ENCODE measurements at places on chromosomes 11 and 22.

DNA sequence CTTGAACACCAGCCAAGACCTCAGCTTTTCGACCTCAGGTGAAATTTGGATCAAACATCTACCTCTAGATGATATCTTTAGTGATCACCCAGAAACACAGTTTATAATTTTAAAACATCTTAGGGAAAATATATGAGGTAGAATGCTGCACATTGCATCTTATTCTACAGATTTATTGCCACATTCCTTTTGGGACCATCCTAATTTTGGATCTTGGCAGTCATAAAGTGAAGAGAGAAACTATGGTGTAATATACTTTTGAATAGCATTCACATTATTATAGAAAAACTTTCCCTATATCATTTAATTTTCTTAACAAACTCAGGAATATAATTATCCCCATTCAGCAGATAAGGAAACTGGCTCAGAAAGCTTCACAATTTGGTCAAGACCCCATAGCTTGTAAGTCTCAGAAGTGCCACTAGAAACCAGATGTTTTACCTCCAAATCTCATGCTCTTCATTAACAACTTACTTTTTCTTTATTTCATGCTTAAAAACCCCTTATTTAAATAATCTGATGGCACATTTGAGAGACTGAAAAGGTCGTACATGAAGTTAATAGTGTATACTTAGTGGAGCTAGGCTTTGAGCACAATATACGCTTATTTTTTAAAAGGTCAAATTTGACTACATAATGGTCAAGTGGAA is 199.2 kb upstream of the CTSC start:
- no peak for DNase-seq

GRCh38 chr11:119721129-119722120 is 7.6 kb downstream of the NECTIN1 start:
- no peak for DNase-seq

DNA sequence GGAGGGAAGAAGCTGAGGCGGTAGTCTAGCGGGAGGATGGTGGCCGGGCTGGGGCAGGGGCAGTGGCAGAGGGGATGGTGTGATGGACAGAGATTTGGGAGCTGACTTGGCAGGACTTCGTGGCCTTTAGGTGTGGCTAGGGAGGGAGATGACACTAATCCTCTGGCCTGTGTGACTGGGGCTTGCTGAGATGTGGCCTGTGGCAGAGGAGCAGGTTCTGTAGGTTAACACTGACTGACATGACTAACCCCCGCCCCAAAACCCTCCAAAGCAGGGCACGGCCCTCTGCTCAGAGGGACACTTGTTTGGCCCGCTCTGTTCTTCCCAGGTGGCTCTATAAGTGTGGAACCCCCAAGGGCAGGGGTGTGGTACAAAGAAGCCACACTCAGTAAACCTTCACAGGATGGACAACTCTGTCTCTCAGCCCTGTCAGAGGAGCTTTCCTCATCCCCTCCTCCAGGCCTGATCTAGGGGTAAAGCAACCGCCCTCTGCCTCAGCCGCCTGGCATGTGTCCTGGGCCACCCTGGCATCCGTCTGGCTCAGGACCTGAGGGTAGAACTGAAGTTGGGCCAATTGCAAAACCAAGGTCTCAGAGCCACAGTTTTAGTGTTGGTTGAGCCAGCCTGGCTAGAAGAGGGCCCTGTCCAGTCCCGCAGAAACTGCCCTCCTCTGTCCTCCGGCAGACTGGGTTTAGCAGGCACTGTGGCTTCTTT is 15.6 kb downstream of the TOM1 start:
- no peak for DNase-seq

GRCh38 chr22:32233091-32233490 is 22.1 kb downstream of the SLC5A4 start:
- DNase-seq = no peak

- no peak for DNase-seq
Measured at GRCh38 chr11:62012451-62012831, 45.0 kb upstream of the FTH1 start.

- DNase-seq = no peak
Measured at GRCh38 chr11:128481135-128481534, 106.2 kb downstream of the ETS1 start.

GRCh38 chr11:79006854-79007253 is 432.2 kb upstream of the NARS2 start:
- DNase-seq = no peak

GRCh38 chr11:47331454-47332302 is 20.8 kb downstream of the MYBPC3 start:
- no peak for DNase-seq

DNA sequence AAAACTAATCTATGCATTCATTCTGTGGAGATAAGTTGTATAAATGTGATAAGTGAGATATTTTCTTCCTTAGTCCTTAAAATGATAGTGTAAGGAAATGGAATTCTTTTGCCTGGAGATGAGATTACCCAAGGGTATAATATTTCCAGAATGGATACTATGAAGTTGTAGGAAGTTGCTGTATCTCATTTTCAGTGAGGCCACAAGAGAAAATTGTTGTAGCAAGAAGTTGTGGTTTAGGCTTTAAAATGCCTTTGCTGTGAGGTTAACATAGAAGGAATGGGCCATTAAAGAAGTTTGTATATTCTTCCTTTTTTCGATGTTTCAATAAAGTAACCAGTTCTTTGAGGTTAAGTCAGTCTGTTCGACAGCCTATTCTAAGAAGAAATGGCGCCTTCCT is 50.7 kb upstream of the LIN7C start:
- DNase-seq = no peak

DNA sequence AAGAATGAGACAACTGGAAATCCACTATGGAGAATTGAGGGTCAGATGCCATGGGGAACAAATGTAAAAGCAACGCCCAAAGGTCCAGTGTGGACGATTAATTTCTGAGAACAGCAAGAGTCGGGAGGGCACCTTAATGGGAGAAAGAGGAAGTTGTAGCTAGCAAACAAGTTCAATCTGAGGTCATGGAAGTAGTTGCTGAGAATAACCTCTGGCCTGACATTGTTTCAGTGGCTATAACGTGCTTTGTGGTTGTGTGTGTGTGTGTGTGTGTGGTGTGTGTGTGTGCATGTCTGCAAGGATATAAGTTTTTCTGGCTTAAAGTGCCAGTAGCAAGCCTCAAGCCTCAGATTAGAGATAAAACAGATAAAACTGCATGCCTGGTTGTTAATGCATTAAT is 1630.1 kb upstream of the TENM4 start:
- no peak for DNase-seq

GRCh38 chr11:15863411-15863810 is 492.9 kb downstream of the SOX6 start:
- no peak for DNase-seq

DNA sequence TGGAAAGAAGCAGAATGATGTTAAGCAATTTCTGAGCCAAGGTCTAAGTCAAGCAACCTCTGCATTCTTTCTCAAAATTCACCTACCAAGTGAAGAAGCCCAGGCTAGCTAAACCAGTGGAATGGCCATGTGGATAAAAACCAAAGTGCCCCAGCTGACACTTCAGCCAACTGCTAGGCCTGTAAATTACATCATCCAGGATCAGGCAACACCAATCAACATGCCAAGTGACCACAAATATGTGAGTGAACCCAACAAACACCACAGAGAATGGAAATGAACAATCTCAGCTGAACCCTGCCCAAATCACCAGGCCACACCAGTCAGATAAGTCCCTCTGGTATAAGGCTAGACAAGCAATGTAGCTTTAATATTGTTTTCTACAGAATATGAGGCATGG is 25.1 kb upstream of the FJX1 start:
- no peak for DNase-seq

GRCh38 chr11:61961570-61962212 is 5.7 kb downstream of the FTH1 start:
- no peak for DNase-seq

DNA sequence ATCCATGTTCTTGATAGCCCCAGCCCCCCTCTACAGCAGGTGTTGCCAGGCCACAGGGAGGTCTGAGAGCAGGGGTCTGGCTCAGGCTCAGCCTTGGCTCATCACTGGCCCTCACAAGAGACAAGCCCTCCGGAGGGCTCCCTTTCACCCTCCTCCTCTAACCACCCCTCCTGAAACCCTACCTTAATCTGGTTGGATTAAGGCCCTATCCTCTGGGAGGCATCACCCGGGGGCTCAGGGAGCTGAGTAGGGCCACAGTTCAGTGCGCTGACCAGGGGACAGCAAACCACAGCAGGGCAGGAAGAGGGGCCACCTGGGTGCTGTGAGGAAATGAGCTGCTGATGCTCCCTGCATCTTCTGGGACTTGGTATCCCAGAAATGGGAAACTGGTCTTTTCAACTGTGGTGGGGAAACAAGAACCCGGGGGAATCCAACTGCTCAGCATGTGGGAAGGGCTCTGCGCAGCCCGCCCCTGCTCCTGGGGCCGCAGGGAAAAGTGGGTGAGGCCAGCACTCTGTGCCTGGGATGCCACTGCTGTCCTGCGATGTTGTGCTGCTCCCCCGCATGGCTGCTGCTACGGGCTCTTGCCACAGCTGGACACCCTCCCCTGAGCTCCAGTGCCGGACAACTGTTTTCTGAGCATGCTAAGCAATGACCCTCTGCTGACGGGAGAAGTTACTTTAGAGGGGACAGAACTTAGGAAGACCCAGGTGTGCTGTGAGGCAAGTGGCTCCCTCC is 17.5 kb downstream of the ADORA2A start:
- DNase-seq = no peak

GRCh38 chr22:31477329-31477728 is 12.3 kb downstream of the EIF4ENIF1 start:
- DNase-seq = no peak

DNA sequence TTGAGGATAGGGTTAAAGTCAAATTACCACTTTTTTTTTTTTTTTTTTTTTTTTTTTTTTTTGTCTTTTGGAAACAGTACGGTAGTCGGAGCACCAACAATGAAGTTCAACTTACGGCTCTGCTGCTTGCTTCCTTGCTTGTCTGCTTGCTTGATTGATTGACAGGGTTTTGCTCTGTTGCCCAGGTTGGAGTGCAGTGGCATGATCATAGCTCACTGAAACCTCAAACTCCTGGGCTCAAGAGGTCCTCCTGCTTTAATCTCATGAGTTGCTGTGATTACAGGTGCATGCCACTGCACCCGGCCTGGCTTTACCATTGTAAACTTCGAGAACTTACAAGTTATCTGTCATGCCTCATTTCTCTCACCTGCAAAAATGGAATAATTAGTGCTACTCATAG is 5.8 kb downstream of the SGSM3 start:
- no peak for DNase-seq

- DNase-seq = no peak
Measured at GRCh38 chr11:3631331-3631730, 10.5 kb downstream of the ART5 start.

- DNase-seq = no peak
Measured at GRCh38 chr11:47986219-47986618, 5.9 kb downstream of the PTPRJ start.

DNA sequence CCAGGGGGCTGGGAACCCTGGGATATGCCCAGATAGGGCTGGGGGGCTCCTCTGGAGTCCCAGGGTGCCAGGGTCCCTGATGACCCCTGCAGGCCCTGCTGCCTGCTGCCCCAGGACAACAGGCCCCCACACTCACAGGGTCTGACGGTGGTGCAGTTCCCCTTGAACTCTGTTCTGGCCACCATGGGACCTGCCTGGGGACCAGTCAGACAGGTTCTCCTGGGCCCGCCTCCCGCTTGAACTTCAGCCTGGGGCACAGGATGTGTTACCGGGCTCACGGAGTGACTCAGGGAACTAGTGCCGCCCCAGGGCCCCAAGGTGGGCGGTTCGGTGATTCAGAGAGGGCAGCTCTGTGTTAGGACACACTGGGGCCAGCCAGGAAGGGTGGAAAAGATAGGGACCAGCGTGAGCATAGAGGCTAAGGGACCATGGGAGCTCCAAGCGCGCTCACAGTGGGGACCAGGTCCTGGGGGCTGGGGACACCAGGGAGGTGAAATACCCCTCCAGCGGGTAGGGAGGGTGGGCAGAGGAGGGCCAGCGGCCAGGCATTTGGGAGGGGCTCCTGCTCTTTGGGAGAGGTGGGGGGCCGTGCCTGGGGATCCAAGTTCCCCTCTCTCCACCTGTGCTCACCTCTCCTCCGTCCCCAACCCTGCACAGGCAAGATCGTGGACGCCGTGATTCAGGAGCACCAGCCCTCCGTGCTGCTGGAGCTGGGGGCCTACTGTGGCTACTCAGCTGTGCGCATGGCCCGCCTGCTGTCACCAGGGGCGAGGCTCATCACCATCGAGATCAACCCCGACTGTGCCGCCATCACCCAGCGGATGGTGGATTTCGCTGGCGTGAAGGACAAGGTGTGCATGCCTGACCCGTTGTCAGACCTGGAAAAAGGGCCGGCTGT is 21.5 kb upstream of the TXNRD2 start:
- no peak for DNase-seq

GRCh38 chr11:121652971-121653370 is 200.2 kb upstream of the SORL1-AS1 start:
- no peak for DNase-seq

DNA sequence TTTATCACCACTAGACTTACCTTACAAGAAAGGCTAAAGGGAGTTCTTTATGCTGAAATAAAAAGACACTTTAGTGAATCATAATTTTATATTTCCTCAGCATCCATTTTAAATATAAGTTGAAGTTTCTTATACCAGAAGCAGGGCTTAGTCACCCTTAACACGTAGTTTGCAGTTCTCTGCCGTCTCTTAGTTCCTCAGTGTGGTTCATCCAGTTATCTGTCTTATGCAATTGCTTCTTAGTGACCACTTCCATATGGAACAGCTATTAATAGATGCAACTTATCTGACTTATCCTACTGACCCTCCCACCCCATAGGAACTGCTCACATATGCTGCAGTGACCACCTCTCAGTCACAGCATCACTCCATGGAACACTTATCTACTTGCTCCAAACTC is 11.7 kb upstream of the SLC36A4 start:
- DNase-seq = no peak

DNA sequence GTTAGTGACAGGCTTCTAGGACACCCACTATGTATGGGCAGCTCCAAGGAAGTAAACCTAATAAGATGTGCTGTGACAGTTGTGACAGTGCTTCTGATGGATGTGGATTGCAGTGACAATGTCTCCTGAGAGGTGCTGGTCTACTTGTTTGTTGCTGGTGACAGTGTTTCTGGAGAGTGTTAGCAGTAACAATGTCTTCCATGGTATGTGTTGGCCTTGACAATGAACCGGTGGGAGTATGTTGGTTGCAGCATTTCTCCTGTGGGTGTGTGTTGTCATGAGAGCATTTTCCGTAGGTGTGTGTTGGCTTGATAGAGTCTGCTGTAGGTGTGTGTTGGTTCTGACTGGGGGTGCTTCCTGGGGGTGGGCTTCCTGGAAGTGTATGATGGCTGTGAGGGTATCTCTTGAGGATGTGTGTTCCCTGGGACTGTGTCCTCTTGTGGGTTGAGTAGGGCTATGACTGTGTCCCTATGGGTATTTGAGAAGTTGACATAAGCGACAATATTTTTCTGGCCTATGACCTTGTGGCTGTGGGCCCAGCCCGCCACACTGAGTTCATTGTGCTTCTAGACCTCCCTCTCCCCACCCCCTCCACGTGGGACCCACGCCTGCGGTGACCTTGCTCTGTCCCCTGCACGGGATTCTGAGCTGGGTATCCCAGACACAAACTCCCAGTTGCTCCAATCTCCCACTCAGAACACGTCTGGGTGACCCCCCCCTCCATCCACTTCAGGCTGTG is 1.2 kb downstream of the DCHS1 start:
- no peak for DNase-seq

Data from bone marrow (tissue), 2 donors.